ENCODE measurements at places on chromosomes 5 and 9.

GRCh38 chr5:100854591-100854990 lies 48.5 kb downstream of the ST8SIA4 start:
- no peak for DNase-seq

GRCh38 chr5:157913575-157913974 lies 54.6 kb upstream of the CLINT1 start:
- peak; percentile 75 for DNase-seq

- no peak for DNase-seq
Measured at GRCh38 chr5:131821221-131821620, 24.4 kb upstream of the FNIP1 start.

GRCh38 chr5:1278656-1279442 lies 16.0 kb downstream of the TERT start:
- DNase-seq = no peak

DNA sequence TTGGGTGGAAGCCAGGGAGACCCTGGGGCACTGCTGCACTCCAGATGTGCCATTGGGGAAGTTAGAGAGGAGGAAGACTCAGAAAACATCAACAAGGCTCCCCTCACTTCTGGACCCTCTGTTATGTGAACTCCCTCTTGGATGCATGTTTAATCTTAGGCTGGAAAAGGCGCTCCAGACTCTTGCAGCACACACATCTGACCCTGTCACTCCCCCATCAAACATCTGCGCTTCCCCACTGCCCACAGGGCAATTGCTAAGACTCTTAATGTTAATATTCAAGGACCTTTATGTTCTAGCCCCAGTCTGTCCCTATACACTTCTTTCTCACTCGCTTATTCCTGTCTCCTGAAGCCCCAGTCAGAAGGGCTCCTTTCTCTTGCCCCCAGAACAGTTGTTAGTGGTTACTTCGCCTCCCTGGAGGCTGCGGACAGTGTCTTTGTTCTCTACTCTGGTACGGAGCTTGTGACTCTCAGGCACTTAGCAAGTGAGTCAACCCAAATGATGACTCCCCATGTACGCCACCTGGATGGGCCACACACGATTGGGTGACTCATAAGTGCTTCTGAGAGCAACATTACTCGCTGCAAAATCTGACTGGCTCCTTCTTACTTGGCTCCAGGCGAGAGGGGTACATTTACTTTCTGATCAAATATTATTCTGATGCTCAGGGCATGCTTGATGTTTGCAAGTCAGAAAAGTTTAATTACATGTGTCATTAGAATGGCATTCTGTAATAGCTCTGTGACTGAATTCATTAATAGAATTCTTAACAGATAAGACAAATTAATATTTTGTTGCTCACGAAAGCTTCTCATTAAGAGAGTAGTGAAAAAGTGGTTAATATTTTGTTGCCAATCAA lies 193.6 kb downstream of the HSPA4 start:
- DNase-seq = peak; percentile 98

DNA sequence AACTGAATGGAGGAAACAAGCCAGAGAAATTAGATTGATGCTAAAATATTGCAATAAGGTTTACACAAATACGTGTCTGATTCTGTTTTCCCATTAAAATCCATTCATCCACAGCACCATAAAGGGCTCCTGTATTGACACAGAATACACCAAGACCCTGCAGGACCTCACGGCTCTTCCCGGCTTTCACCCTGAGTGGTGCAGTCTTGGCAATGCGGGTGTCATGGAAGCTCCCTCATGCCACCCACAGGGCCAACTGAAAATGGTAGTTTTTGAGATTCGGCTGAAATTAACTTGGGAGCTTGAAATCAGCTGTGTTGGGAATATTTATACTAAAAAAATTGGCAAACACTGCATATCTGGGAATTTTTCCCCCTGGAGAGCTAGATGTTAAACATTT lies 17.3 kb upstream of the EXOC3 start:
- DNase-seq = peak; percentile 47

GRCh38 chr5:15680455-15680854 lies 180.5 kb downstream of the FBXL7 start:
- DNase-seq = no peak

- no peak for DNase-seq
Measured at GRCh38 chr9:110869931-110870330, 168.3 kb downstream of the LPAR1 start.

DNA sequence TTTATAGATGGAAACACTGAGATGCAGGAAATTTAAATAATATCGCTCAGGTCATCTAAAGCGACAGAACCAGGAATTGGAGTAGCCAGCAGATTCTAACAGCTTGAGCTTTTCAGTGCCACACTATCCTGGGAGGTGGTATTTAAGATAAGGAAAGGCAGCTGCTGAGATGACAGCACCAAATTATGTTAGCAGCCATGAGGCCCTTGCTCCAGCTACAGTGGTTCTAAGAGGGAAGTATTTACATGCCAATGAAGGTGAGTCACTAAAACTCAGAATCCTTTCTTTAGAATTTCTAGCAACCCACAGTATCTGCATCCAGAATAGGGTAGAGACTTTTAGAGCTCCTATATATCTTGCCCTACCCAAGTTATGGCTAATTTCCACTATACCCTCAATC lies 127.0 kb upstream of the VLDLR start:
- peak; percentile 4 for DNase-seq

Measured in DMS53 (cell line).